ENCODE measurements at places on chromosomes 11 and 22.

DNA sequence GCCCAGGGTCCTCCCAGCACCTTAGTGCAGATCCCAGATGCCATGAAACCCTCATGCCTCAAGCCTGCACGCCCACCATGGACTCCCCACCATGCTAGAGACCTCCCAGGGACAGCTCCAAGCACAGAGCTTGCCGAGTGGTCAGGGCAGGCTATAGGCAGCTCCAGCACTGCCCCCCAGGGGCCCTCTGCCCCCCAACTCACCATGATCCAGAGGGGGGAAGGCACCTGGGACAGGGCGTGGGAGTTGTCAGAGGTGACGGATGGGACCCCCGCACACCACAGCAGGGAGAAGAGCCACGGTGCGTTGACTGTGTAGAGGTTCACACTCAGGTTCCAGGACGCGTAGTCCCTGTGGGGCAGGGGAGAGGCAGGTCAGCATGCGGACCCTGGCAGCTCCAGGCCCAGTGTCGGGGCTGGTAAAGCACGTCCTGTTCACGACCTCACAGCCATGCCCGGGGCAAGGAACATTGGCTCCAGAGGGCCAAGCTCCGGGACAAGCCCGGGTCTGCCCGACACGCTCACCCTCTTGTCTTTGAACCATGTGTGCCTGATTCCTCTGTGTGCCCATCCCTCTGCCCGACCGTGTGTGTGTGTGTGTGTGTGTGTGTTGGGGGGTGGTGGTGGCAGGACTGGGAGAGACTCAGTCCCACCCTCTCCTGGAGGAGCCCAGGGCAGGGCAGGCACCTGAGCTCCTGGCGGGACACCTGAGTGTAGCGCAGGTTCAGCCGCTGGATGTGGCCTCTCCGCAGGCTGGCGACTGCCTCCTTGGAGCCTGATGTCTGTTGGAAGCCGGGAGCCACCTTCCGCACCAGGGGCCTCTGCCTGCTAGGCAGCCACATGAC is 8.2 kb upstream of the KLHL35 start:
- no peak for DNase-seq
- no peak overlapping the region for H3K27ac ChIP-seq
- H3K4me3 ChIP-seq: no peak overlapping the region
- peaks cover 5% of the 10 kb centered on the region for H3K36me3 ChIP-seq

- no peak overlapping the region for H3K4me3 ChIP-seq
- no peak overlapping the region for H3K27ac ChIP-seq
- no peaks in the 10 kb centered on the region for H3K27me3 ChIP-seq
- H3K36me3 ChIP-seq: no peaks in the 10 kb centered on the region
These were observed 77.4 kb upstream of the SPON1 start for GRCh38 chr11:13885083-13885482.

GRCh38 chr11:59416613-59417012 is 9.6 kb downstream of the OR5A2 start:
- no peak for DNase-seq
- H3K4me1 ChIP-seq: no peaks in the 10 kb centered on the region
- H3K36me3 ChIP-seq: no peaks in the 10 kb centered on the region
- no peak overlapping the region for H3K4me3 ChIP-seq
- H3K27ac ChIP-seq: no peak overlapping the region
- peaks cover 18% of the 10 kb centered on the region for H3K27me3 ChIP-seq

- no peaks in the 10 kb centered on the region for H3K27me3 ChIP-seq
- H3K4me3 ChIP-seq: no peak overlapping the region
- no peaks in the 10 kb centered on the region for H3K4me1 ChIP-seq
- DNase-seq: no peak
- H3K27ac ChIP-seq: no peak overlapping the region
These were observed 102.7 kb upstream of the PARVA start for GRCh38 chr11:12274558-12275197.

GRCh38 chr11:74069146-74070046 is 60.5 kb upstream of the UCP3 start:
- no peak overlapping the region for H3K4me3 ChIP-seq
- no peaks in the 10 kb centered on the region for H3K4me1 ChIP-seq
- H3K27me3 ChIP-seq: no peaks in the 10 kb centered on the region
- DNase-seq: no peak
- peaks cover 39% of the 10 kb centered on the region for H3K36me3 ChIP-seq
- H3K27ac ChIP-seq: no peak overlapping the region

DNA sequence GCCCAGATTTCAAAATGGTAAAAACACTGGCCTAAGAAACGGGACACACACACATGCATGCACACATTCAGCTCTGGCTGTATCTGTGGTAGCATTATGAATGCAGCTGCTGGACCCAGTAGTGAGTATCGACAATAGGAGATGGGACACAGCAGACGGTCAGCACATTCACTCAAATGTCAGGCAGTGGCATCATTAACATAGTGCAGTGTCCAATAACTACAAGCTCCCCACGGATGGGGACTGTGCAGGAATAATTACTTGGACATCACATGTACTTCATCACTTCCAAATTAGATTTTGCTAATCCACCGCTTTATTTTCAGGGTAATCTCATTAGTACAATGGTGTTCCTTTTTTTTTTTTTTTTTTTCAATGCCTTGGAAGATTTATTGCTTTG is 109.5 kb downstream of the FANCF start:
- H3K27me3 ChIP-seq: peaks cover 5% of the 10 kb centered on the region
- no peak for DNase-seq
- no peaks in the 10 kb centered on the region for H3K4me1 ChIP-seq
- no peaks in the 10 kb centered on the region for H3K36me3 ChIP-seq

DNA sequence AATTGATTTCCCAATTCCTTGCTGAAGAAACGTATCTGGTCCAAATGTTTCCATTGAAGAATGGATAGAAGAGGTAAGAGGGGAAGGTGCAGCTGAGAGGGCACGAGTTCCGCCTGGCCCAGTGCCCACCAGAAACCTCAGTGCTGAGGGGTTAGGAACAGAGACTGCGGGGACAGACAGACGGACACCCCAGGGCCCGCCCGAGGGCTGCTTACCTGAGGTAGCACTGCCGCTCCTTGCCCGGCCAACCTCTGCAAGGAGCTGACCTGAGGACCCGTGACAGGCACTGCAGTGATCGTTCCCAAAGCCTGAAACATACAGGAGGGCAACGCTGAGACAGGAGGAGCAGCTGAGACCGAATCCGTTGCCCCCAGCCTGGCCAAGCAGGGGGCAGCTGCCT is 89.6 kb downstream of the PHF21B start:
- H3K36me3 ChIP-seq: no peaks in the 10 kb centered on the region
- H3K4me3 ChIP-seq: no peak overlapping the region
- no peaks in the 10 kb centered on the region for H3K4me1 ChIP-seq
- H3K27me3 ChIP-seq: no peaks in the 10 kb centered on the region

GRCh38 chr11:15539645-15540044 is 424.9 kb downstream of the INSC start:
- H3K27ac ChIP-seq: no peak overlapping the region
- no peaks in the 10 kb centered on the region for H3K36me3 ChIP-seq
- no peak for DNase-seq
- H3K4me3 ChIP-seq: no peak overlapping the region
- H3K27me3 ChIP-seq: no peaks in the 10 kb centered on the region

DNA sequence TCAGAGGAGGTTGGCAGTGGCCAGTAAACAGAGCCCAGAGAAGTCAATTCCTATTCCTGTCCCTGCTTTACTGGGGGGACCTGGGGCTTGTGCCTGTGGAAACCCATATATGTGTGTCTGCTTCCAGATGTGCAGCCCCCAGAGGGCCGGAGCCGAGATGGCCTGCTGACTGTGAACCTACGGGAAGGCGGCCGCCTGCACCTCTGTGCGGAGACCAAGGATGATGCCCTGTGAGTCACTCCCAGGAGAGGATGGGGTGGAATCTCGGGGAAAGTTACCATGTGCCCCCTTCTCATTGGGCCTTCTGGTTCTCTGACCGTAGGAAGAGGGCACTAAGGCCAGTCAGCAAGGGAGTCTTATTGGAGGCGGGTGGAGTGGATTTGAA is 5.3 kb downstream of the PLEKHB1 start:
- DNase-seq: no peak
- no peak overlapping the region for H3K4me3 ChIP-seq
- no peaks in the 10 kb centered on the region for H3K27me3 ChIP-seq
- peaks cover 15% of the 10 kb centered on the region for H3K36me3 ChIP-seq
- peaks cover 22% of the 10 kb centered on the region for H3K4me1 ChIP-seq

DNA sequence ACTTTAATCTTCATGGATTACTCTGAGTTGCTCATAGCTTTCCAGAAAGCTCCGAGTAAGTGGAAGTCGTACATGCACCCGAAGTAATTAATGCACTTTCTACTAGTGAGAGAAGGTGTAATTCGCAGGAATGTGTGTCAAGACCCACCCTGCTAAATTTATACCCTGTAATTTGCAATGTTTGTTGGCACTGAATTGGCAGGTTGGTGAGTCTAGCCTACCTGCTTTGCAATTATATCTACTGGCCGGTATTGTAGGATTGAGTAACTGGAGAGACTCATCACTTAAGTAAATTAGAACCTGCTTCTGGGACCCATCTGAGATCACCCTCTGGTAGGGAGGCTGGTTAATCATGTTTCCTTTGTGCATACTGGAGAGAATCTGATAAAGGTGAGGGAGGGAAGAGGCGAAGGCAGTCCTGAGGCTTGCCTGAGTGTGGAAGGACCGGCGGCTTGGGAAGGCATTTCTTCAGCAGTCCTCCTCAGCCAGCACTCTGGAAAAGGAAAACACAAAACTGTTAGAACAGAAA is 63.3 kb downstream of the LDLRAD3 start:
- no peaks in the 10 kb centered on the region for H3K4me1 ChIP-seq
- no peaks in the 10 kb centered on the region for H3K36me3 ChIP-seq
- H3K27me3 ChIP-seq: no peaks in the 10 kb centered on the region
- no peak overlapping the region for H3K4me3 ChIP-seq

GRCh38 chr11:130639369-130639768 is 190.9 kb downstream of the ADAMTS15 start:
- no peak overlapping the region for H3K27ac ChIP-seq
- H3K27me3 ChIP-seq: peaks cover 3% of the 10 kb centered on the region
- no peak overlapping the region for H3K4me3 ChIP-seq
- H3K4me1 ChIP-seq: no peaks in the 10 kb centered on the region
- no peaks in the 10 kb centered on the region for H3K36me3 ChIP-seq

Data from CD4-positive, alpha-beta T cell (primary cell).